ENCODE measurements at places on chromosomes 11 and 22.

GRCh38 chr22:42887120-42887519 is 30.0 kb upstream of the ARFGAP3 start:
- DNase-seq: no peak

DNA sequence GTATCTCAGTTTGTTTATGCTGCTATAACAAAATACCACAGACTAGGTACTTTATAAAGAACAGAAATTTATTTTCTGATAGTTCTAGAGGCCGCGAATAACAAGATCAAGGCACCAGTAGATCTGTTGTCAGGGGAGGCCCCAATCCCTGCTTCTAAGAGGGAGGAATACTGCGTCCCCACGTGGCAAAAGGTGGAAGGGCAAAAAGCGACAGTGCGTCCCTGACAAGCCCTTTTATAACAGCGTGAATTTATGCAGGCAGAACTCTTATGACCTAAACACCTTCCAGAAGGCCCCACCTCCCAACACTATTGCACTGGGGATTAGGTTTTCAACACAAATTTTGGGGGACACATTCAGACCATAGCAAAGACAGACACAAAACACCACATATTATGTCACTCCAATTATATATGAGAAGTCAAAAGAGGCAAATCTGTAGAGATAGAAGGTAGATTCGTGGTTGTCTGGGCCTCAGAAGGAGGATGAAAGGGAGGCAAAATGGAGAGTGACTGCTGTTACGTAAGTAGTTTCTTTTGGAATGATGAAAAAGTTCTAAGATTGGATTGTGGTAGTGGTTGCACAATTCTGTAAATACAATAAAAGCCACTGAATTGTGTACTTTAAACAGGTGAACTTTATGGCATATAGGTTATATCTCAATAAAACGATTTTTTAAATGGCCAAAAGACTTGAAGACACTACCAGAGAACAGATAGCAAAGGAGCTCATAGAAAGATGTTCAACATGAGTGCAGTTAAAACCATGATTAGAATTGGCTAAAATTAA is 30.1 kb upstream of the TNRC6B start:
- no peak for DNase-seq

DNA sequence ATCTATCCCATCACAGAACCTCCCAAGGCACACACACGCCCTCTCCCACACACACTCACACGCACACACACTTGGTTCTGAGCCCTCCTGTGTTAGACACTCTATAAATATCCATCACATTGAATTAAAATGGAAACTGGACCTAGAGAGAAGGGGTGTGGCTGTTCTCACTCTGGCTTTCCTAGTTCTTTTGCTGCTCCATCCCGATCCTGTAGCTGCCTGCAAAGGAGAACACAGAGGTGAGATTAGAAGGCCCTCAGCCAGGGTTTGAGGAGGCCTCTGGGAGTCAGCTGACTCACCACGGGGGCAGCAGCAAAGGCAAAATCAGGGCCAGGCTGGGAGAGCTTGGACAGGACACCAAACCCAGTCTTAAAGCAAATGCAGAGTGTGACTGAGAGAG is 192.3 kb upstream of the CADM1 start:
- DNase-seq: no peak

GRCh38 chr22:48579928-48580309 is 1247.8 kb downstream of the BRD1 start:
- DNase-seq: no peak

DNA sequence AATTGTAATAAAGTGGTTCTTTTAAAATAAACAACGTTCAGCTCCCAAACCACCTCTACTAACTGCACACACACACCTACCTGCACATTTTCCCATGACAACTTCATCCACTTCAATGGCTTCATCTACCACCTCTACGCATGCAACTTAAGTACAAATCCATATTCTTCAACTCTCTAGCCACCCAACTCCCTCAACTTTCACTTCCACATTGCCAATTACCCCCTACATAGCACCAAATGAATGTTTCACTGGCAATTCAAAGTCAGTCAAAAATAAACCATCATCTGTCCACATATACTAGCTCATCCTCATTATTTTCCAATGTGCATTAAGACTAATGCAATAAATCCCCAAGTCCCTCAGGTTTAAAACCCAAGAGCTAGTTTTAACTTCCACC is 50.7 kb upstream of the ARHGAP32 start:
- DNase-seq: no peak

DNA sequence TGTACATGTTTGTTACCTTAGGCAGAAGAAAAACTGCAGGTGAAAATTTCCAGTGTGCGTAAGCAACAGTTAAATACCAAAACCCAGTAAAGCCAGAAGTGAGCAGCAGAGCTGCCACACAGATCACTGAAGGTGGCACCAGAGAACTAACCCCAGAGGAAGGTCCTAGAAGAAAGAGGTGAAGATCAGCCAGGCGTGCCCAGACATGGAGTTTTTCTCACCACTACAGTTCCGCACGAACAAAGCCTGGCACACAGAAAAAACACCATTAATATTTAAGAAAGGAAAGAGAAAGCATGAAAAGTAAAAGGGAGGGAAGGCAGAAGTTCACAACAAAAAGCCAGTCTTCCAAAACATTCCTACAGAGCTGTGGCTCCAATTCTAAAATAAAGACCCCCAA is 60.7 kb downstream of the STK33 start:
- DNase-seq: no peak

DNA sequence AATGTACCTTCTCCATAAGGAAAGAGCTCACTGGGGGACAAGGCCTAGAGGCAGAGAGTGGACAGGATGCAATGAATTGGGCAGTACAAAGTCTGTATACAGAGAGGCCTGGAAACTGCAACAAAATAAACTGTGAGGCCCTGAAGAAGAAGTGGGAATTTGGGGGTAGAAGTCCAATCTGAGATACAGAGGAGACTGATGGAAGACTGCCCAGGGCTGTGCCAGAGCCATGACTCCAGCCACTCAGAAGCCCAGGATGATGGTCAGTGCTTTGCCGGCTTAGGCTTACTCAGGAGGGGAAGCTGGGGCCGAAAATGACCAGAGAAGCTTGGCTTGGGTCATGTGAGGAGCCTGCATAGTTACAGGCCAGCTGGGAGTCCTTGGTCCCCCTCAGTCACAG is 5.7 kb downstream of the SAA4 start:
- no peak for DNase-seq

GRCh38 chr22:24878969-24879368 is 67.5 kb downstream of the LHFPL7 start:
- no peak for DNase-seq

GRCh38 chr11:118933486-118933885 is 7.8 kb upstream of the BCL9L start:
- no peak for DNase-seq

Measured in NCI-H1436 treated with DMSO at 0.1 percent for 48 hours (cell line).